Neural crest cell (in vitro differentiated cells): ENCODE measurements at places on chromosomes 3 and 15.

GRCh38 chr15:98440917-98441316 is 207.4 kb upstream of the IGF1R start:
- DNase-seq: no peak

DNA sequence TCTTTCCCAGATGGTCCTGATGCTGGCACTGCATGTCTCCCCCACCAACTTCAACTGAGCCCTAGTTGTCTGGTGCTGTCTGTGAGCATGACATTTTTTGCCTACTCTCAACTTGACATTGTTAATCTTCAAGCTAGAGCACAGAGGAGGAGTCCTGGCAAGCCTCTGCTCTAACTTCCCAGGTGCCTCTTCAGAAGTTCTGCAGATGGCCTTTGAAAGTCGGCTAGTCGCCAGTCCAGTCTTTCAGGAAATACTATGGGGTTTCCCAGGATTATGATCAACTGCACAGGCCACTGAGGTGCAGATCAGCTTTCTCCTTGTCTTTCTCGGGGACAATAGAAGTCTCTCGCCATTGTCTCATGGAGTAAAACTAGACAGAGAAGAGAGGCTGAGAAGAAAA is 86.7 kb downstream of the ST8SIA2 start:
- no peak for DNase-seq

DNA sequence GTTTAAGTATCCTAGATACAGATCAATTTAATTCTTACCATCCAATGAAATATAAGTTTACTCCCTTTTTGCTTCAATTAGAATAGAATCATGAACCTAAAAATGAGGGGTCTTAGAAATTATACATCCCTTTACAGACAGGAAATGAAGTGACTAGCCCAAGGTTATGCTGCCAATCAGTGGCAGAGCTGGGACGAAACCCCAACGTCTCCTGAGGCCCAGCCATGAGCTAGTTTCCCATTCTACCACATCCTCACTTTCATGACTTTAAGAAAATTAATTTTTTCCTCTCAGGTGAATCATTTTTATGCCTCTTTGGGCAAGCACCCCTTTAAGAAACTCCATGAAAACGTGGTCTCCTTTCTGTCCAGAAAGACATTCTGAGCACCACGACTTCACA is 11.2 kb downstream of the LRIG1 start:
- no peak for DNase-seq

- peak; percentile 66 for DNase-seq
These were observed 17.7 kb downstream of the PTH1R start for GRCh38 chr3:46895204-46895660.

- no peak for DNase-seq
These were observed 386.2 kb downstream of the RSL24D1 start for GRCh38 chr15:54810496-54810895.

DNA sequence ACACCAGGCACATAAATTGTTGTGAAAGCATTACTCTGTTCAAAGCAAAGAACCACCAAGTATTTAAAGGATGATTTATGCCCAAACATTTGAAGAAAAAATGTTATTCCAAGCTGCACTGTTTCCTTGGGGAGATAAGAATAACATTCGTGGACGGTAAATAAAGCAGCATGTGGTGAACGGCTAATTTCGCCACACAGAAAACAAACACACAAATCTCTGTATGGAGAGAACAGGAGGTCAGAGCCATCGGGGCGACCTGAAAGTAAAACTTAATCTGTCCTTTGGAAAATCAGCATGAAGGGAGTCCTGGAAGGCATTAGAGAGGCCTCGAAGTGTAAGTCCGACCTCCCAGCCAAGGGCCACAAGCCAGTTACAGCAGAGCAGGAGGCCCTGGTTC is 27.1 kb upstream of the GABRG3 start:
- DNase-seq: no peak

DNA sequence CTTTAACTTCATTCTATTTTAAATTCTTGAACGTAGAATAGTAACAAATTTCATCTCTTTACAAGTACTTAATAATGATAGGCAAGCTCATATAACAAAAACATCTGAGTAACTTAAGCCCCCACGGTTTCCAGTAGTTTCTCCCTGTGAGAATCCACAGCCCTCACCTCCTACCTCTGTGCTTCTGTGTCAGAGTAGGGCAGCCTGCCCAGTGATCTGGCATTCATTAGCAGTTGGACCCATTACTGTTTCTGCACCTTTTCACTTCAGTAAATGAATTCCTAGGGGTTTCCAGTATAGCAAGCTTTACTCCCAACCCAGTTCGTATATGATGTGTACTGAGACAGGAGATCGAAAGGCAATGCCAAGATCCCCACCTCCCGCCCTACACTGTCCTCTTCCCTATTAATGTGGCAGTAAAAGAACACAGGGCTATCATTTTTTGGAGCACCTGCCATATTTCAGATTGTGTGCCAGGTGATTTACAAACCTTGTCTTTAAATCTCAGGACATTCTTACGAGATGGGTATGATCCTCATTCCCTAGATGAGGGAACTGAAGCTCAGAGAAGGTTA is 40.8 kb downstream of the EIF2AK4 start:
- no peak for DNase-seq

DNA sequence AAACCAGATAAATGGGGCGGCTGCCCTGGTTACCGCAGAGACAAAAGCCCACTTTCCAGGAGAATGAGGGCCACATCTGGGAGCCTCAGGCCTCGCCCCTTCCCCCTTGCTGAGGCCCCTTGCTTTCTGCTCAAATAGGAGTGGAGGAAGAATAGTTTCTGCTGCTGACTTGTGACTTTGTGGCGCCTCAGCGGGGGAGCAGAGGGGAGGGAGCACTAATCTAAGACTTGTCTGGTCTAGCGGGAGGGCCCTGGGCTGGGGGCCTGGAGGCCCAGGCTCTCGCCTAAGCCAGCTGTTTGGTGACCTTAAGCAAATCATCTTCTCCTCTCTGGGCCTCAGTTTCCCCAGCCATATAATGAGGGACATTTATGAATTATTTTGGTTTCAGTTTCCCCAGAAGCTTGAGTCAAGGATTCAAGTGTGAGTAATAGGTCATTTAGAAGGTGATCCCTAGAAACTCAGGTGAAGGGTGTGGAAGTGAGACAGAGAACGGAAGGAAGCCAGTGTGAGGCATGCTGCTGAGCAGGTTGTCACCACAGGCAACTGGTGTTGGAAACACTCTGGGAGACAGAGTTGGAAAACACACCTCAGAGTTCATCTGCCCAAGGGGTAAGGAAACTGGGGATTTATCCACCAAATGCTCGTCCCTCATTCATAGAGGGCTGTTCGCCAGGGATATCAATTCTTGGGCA is 25.9 kb upstream of the SMAD3 start:
- peak; percentile 42 for DNase-seq
